ENCODE measurements at places on chromosomes 3 and 15.

DNA sequence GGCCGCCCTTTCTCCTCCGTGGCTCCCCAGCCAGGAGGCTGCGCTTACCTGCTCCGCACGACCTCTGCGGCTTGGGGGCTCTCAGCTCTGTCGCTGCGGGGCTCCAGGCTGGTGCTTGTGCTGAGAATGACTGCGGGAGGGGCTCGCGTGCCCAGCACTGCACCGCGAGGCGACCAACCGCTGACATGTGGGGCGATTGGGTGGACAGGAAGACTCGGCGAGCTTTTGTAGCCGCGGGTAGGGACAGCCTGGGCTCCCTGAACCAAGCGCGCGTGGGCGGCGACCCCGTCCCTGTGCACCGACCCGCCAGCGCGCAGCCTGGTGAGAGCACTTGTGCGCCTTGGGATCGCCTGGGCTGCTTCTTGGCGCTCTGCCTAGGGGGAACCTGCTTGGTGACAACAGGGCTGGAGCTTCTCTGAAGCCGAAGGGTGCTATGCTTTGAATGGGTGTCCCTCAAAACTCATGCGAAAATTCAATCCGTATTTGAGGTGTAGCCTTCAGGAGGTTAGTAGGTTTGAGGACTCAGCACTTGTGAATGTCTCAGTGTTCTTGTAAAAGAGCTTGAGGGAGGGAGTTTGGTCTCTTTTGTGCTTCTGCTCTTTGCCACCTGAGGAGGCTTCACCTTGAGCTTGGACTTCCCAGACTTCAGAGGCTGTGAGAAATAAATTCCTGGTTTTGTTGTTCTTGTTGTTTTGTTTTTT is 50.4 kb downstream of the IL12A start:
- DNase-seq = no peak

GRCh38 chr3:39671600-39671999 is 137.8 kb upstream of the MYRIP start:
- no peak for DNase-seq

DNA sequence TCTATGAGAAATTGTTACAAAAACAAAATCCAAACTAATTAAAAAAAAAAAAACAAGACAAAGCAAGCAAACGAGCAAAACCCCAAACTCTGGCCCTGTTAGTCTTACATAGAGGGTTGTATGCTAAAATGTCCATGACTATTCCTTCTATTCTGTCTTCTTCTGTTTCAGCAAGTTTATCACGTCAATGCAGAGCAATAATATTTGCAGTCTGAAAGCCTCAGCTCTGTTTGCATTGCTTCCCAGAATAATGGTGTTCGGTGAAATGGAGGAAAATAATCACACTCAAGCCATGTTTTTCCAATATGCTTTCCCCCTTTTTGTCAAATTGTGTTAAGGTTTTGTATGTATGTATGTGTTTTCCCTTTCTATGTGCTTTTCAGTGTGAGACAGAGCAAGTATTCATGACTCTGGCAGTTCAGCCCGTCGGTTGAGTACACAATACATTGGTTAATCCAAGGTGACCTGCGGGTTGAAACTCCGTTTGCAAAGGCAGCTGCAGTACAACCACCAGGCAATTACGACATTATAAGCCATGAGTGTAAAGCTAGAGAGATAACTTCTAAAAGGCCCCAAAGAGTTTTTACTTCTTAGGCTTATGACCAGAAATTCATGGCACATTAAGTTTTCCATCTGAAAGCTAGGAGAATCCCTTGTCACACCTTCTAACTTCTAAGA is 34.9 kb upstream of the MAGI1 start:
- no peak for DNase-seq

DNA sequence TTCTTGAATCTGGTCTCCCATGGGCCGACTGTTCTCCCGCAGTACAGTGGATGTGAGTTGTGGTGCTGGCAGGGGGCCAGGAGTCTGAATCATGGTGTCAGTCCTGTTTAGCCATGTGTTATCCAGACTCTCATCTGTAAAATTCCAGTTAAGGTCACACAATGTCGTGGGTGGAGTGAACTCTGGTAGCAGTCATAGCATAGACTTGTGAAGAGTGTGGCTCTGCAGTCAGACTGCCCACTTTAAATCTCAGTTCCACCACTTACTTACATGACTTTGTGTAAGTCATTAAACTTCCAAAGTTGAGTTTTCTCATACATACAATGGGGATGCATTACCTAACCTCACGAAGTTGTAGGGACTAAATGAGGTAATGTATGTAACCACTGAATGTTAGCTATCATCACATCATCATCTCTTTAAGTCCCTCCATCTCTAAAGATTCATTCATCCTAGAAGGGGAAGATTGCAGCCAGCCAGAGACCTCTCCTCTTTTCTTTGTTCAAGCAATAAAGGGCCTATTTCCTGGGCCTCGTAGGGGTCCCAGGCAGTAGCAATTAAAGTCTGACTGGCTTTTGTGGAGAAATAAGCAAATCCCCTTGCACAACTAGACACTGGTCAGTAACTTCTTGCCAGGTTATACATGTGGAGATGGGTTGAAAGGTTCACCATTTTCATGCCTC is 93.9 kb downstream of the PCCB start:
- DNase-seq = peak; percentile 95

- no peak for DNase-seq
Measured at GRCh38 chr3:148697306-148698189, at the start of gene AGTR1. AGTR1 (plus strand) TSS chr3:148697903; CDS start chr3:148741036, 43,133 bp downstream.

GRCh38 chr3:64642327-64643151 is 45.3 kb downstream of the ADAMTS9 start:
- no peak for DNase-seq

GRCh38 chr15:44656298-44656697 is 7.2 kb downstream of the SPG11 start:
- DNase-seq = no peak

DNA sequence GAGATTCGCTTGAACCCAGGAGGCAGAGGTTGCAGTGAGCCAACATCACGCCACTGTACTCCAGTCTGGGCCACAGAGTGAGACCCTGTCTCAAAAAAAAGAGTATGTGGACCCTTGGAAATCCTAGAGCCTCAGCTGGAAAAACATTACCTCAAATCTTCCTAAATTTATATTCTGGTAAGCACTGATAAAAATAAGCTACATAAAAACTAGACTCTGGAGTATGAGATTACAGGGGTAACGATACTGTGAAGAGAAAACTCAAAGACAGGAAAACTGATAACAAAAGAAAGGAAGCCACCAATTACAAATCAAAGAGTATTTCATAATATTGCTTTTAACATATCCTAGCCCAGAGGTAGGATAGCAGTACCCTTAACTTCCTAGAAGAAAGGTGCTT is 30.3 kb downstream of the SETD2 start:
- no peak for DNase-seq
